Lower lobe of right lung (tissue), 2 donors: ENCODE measurements at places on chromosomes 5 and 9. TPM values are rescaled to one million over a fixed set of nuclear protein-coding genes. Genes with fewer than 3 reads are reported as not detected.
A peak's percentile ranks its signal among the peaks of the same experiment; 100 is the strongest.

Gene LCN10
- 2.5 TPM for total RNA-seq

DNA sequence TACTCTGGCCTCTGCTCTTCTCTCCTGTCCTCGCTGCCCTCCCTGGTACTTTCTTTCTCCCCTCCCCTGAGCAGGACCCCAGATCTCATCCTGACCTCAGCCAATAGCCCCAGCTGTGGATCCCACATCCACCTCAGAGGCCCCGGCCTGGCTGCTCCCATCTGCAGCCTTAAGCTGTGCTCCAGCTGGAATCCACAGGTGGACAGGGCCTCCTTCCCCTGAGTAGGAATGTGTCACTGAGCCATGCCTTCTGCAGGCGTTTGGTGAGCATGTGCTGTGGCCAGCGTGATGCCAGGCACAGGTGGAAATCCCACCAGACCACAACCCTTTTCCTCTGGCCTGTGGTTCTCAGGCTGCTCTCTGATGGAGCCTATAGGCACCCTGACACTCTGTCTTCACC lies 68.9 kb downstream of the C5orf15 start:
- no peak for DNase-seq
- H3K4me3 ChIP-seq: no peak overlapping the region
- H3K36me3 ChIP-seq: no peaks in the 10 kb centered on the region

Gene GPR150
- 0.18 TPM for total RNA-seq

- H3K4me1 ChIP-seq: peaks cover 21% of the 10 kb centered on the region
- no peak for DNase-seq
- H3K27me3 ChIP-seq: no peaks in the 10 kb centered on the region
- H3K4me3 ChIP-seq: no peak overlapping the region
- no peaks in the 10 kb centered on the region for H3K36me3 ChIP-seq
- H3K27ac ChIP-seq: no peak overlapping the region
Measured at GRCh38 chr9:107545036-107545435, 55.5 kb upstream of the KLF4 start.

DNA sequence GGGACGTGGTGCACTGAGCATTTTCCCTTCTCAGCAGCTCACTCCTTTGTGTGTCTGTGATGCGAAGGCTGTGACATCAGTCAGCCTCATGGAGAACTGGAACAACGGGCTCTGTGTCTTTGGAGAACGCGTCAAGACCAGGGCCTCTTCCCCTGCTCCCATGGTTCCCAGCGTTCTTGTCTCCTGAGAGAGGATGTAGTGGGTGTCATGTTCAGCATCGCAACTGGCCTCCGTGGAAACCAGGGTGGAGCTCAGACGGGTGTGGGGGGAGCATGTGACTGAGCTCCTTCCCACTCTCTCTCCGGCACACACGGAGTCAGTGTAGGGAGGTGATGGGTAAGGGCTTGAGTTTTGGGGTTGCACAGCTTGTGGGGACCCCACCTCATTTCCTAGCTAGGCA lies 59.7 kb downstream of the TENT4A start:
- no peak for DNase-seq
- H3K4me3 ChIP-seq: no peak overlapping the region
- peaks cover 6% of the 10 kb centered on the region for H3K4me1 ChIP-seq
- H3K36me3 ChIP-seq: no peaks in the 10 kb centered on the region
- no peak overlapping the region for H3K27ac ChIP-seq
- no peaks in the 10 kb centered on the region for H3K27me3 ChIP-seq

- no peaks in the 10 kb centered on the region for H3K27me3 ChIP-seq
- H3K4me3 ChIP-seq: no peak overlapping the region
- no peak for DNase-seq
- peaks cover 10% of the 10 kb centered on the region for H3K4me1 ChIP-seq
- H3K36me3 ChIP-seq: no peaks in the 10 kb centered on the region
Measured at GRCh38 chr5:124962111-124962510, 215.7 kb upstream of the ZNF608 start.

DNA sequence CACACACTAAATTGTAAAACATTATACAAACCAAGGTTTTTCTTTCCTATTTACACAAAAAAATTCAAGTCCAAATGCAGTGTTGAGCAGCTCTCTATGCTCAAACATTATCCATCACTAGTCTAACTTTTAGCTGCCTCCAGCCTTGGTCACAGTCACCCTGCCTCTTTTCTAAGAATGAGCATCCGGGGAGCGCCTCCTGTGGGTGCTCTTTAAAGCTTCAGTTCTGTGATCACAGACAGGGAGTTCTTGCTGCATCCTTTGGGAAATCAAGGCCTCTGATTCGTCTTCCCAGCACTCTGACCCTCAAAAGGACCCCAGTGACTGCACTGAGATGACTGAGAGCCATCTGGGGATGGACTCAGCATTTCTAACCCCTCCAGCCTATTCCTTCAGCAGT lies 289.6 kb downstream of the SEC61B start:
- no peaks in the 10 kb centered on the region for H3K27me3 ChIP-seq
- H3K4me3 ChIP-seq: no peak overlapping the region
- DNase-seq: no peak
- no peak overlapping the region for H3K27ac ChIP-seq

DNA sequence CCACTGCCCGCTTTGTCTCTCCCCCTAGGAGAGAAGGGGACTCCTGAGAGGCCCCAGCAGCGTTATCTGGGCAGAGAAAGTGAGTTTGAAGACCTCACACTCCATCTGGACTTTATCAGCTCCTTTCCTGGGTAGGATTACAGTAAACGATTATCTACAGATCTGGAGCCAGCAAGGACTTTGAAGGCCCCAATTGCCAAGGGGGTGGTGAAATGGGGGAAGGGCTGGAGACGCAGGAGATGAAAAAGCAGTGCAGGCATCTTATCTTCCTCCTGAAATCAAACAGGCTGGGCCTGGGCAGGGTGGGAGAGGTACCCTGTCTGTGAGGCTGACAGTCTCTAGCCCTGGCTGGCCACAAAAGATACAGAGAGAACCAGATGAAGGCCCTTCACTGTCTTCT lies 105.8 kb upstream of the MSX2 start:
- no peaks in the 10 kb centered on the region for H3K36me3 ChIP-seq
- no peak overlapping the region for H3K4me3 ChIP-seq
- H3K27me3 ChIP-seq: no peaks in the 10 kb centered on the region
- H3K4me1 ChIP-seq: no peaks in the 10 kb centered on the region

- no peaks in the 10 kb centered on the region for H3K36me3 ChIP-seq
- no peak overlapping the region for H3K27ac ChIP-seq
- DNase-seq: no peak
- H3K27me3 ChIP-seq: peaks cover 99% of the 10 kb centered on the region
Measured at GRCh38 chr9:137162505-137163364, 7.1 kb downstream of the LRRC26 start.

DNA sequence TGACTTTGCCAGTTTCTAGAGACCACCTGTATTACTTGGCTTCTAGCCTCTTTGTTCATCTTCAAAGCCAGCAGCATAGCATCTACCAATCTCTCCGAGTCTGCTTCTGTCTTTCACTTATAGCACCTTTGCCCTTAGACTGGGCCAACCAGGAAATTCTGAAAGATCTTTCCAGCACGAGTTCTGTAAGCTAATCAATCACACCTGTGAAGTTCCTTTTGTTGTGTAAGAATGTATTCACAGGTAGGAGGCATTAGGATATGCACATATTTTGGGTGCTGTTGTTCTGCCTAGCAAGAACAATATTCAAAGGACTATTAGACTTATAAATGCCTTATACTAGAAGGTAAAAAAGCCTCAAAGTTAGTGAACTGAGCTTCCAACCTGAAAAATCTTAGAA lies 232.1 kb downstream of the CDH12 start:
- H3K27me3 ChIP-seq: no peaks in the 10 kb centered on the region
- H3K4me1 ChIP-seq: no peaks in the 10 kb centered on the region

- no peaks in the 10 kb centered on the region for H3K27me3 ChIP-seq
- H3K36me3 ChIP-seq: no peaks in the 10 kb centered on the region
- H3K27ac ChIP-seq: no peak overlapping the region
Measured at GRCh38 chr9:108631496-108632285, 224.1 kb downstream of the ACTL7B start.

- H3K27me3 ChIP-seq: no peaks in the 10 kb centered on the region
- no peaks in the 10 kb centered on the region for H3K36me3 ChIP-seq
- peak; percentile 54 for DNase-seq
- H3K4me3 ChIP-seq: no peak overlapping the region
- no peak overlapping the region for H3K27ac ChIP-seq
Measured at GRCh38 chr9:77707383-77708063, 59.4 kb upstream of the GNA14 start.

DNA sequence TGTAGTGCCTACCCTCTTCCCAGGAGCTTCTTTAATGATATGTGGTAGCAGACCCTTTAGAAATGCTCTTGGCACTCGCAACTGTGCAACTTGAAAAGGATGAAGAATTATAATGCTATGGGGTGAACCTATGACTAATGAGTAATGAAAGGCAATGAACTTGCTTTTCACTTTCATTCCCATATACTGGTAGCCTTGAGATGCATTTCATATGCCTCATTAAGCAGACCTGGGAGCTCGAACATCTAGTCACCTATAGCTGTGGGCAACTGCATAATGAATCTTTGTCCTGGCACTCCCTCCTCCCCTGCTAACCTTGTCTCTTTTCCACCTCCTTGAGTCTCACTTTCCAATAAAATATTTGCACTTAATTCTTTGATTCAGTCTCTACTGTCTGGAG lies 605.9 kb upstream of the DAB2 start:
- H3K27me3 ChIP-seq: no peaks in the 10 kb centered on the region
- H3K27ac ChIP-seq: no peak overlapping the region
- no peak overlapping the region for H3K4me3 ChIP-seq
- DNase-seq: no peak

Gene NR6A1
- total RNA-seq: 4.5 TPM

DNA sequence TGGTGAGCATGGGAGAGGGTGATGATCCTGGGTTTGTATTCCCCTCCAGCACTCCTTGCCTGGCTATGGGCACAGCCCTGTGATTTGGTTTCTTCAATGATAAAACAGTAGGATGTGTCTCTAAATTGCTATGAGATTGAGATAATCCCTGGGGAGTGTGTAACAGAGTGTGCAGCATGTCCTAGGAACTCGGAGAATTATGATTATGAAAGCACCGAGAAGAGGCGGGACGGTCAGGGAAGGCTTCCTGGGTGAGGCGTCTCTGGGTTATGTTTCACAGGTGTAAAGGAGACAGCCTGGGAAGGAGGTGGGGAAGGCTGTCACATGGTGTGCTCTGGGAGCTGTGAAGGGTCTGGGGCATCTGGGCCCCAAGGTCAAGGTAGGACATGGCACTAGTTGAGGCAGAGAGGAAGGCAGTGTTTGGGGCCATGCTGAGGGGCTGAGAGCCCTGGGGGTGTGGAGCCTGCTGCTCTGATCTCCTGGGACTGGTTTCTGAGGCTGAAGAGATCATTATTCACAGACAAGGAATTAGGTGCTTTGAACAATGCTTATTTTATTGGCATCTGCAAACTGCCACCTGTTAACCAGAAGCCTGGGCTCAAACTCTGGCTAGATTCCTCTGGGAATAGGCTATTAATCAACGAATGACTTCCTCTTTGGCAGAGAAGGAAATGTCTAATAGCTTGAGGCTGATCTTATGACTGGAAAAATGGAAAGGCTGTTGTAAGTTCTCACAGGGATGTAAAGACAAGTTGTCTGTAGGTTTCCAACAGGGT lies 73.8 kb upstream of the IL12B start:
- H3K4me3 ChIP-seq: no peak overlapping the region
- no peaks in the 10 kb centered on the region for H3K36me3 ChIP-seq
- H3K27ac ChIP-seq: no peak overlapping the region

Gene UBQLN1
- 88.4 TPM for total RNA-seq

DNA sequence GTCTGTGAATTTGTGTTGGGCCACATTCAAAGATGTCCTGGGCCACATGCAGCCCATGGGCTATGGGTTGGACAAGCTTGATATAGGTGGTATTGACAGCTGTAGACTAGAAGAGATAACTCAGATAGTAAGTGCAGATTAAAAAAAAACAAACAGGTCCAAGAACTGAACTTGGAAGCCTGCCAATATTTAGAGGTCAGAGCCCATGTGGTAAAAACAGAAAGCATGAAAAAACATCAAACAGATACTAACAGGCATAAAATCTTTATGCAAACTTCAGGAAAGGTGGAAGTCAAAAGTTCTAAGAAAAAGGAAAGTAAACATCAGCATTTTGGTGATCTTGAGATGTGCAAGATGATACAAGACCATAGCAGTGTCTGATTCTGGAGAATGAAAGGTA lies 155.1 kb upstream of the NR4A3 start:
- H3K4me3 ChIP-seq: no peak overlapping the region
- no peaks in the 10 kb centered on the region for H3K4me1 ChIP-seq
- H3K27ac ChIP-seq: no peak overlapping the region

- H3K4me3 ChIP-seq: no peak overlapping the region
- no peaks in the 10 kb centered on the region for H3K36me3 ChIP-seq
- H3K27ac ChIP-seq: no peak overlapping the region
- no peak for DNase-seq
- no peaks in the 10 kb centered on the region for H3K27me3 ChIP-seq
- H3K4me1 ChIP-seq: no peaks in the 10 kb centered on the region
Measured at GRCh38 chr5:147321569-147321968, 86.7 kb downstream of the STK32A start.

Gene OLFM1
- 24.1 TPM for total RNA-seq

GRCh38 chr5:44389090-44389822 lies at the start of gene FGF10:
TSS of gene FGF10 (minus strand) at chr5:44389420. CDS start at chr5:44388682, 738 bp downstream.
- DNase-seq: peak; percentile 47
- peaks cover 8% of the 10 kb centered on the region for H3K27me3 ChIP-seq
- no peaks in the 10 kb centered on the region for H3K36me3 ChIP-seq
- H3K4me3 ChIP-seq: peak within 1 kb of the TSS; percentile 52
- H3K4me1 ChIP-seq: peaks cover 8% of the 10 kb centered on the region

DNA sequence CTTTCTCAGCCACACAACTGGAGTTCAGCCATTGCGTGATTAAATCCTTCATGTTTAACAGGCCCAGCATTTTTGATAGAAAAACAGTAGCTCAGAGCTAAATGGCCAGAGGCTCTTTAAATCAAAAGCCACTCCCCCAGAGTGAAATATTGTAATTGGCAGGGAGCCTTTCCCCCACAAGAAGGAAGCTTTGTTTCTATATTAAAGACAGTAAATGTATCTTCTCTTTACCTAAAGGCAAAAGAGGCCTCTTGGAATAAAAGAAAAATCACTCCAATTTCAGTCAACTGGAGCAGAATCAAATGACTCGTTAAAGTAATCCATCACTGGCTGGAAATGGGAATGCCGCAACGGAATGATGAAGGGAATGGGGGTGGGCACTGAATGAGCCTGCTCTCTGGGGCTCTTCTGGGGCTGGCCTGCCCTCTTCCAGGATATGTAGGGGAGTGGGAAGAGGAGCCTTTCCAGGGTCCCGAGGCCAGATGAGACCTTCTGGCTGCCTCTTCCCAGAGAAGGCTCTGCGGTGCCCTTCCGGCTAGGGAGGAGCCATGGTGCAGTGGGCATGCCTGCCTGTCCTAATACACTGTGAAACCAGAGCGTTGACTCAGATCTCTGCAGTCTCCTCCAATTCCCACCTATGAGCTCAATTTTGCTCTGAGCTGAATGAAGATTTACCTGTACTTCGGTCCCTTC lies 45.2 kb downstream of the ANKDD1B start:
- no peak for DNase-seq
- no peaks in the 10 kb centered on the region for H3K36me3 ChIP-seq
- H3K4me1 ChIP-seq: no peaks in the 10 kb centered on the region

DNA sequence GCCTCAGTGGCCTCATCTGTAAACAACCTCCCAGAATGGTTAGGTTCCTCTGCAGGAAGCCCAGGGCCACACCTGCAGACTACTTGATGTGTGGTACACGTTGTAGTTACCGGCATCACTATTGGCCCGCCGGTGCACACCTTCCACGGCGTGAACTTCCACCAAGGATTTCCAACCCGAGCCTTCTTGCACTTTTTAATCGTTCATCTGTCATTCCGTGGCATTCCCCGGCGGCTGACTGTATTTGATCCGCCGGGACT lies 5.3 kb upstream of the TRIM41 start:
- no peaks in the 10 kb centered on the region for H3K27me3 ChIP-seq
- H3K27ac ChIP-seq: peak overlapping the region; percentile 54
- H3K4me3 ChIP-seq: peak overlapping the region; percentile 55
- H3K4me1 ChIP-seq: peaks cover 43% of the 10 kb centered on the region
- H3K36me3 ChIP-seq: no peaks in the 10 kb centered on the region
- DNase-seq: no peak
